ENCODE measurements at places on chromosomes 5 and 9.
A peak's percentile ranks its signal among the peaks of the same experiment; 100 is the strongest.

- DNase-seq, result peak; percentile 28
Observed at GRCh38 chr9:76704593-76705204, 59.5 kb upstream of the PCA3 start.

GRCh38 chr9:72903103-72903502, 49.8 kb downstream of the ALDH1A1 start:
- no peak for DNase-seq

DNA sequence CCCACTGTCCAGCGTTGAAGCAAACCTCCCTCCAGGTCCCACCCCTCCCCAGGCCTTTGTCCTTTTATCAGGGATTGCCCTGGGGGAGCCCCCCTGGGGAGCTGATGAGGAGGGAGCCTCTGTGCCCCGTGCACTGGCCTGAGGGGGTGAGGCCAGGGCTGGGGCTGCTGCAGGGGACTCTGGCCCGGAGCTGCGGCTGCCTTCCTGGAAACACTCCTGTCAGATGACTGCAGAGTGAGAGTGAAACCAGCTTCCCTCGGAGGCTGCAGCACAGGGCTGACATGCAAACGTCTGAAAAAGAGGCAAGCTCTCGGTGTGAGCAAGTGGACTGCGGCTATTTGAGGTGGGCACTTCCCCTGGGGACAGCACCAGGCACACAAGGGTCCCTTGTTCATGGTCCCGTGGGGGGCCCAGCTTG, 4.6 kb upstream of the TRAF2 start:
- no peak for DNase-seq

GRCh38 chr9:134939836-134940235, 22.1 kb upstream of the FCN1 start:
- no peak for DNase-seq

Data from NCI-H2171 (cell line).